ENCODE measurements at places on chromosomes 12 and 14.

DNA sequence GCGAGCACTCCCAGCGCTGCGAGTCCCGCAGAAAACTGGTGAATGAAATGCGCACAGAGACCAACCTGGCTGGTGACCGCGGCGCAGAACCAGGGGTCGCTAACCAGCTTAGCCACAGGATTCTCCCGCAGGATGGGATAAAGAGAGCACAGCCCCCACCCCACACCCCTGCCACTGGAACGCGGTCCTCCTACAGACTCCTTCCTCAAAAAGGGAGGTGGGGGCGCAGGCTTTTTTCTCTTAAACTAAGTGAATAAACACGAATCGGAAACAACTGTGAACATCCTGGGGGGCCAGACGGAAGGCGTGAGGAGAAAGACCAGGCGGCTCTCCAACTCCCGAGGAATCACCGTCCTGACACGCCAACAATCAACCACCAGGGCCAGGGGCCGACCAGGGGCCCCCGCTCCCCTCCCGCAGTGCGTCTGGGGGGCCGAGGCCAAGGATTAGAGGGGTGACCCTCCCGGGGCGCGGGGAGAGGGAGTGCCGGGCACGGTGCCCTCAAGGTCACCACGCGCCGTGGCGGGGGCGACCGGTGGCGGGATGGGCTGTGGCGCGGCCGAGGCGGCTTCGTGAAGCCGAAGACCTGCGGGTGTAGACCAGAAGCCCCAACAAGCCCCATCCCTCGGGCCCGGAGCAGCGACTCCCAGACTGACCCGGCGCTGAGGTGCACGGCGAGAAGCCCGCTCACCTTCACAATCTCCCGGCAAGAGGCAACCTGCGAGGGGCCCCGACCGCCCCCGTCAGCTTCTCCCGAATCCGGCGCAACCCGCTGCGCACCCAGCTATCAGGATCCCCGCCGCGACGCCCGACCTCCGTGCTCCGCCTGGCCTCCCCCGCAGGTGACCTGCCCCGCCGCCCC, 704 bp downstream of the ATP2B1 start:
- DNase-seq: peak; percentile 75

GRCh38 chr12:9632766-9633165, 25.1 kb upstream of the KLRB1 start:
- no peak for DNase-seq

GRCh38 chr12:15520844-15521243, 198.5 kb downstream of the PTPRO start:
- no peak for DNase-seq

- no peak for DNase-seq
Observed at GRCh38 chr12:52324153-52324444, 2.9 kb upstream of the KRT83 start.

DNA sequence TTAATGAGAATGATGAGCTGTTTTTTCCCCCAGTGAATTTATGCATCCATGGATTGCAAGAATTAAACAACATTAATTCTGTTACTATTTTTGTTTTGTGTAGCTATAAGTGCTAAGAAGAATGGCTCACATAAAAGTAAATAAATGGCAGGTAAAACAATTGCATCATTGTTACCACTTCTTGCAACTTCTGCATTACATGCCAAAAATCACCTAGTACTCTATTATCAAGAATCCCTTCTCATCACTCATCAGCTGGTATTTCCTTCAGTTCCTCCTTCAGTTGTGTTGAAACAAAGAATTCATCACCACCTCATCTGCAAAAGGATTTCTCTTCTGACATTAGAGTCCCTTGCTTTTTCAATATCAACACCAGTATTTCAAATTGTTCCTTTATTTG, 773 bp downstream of the A2M start:
- DNase-seq: no peak

DNA sequence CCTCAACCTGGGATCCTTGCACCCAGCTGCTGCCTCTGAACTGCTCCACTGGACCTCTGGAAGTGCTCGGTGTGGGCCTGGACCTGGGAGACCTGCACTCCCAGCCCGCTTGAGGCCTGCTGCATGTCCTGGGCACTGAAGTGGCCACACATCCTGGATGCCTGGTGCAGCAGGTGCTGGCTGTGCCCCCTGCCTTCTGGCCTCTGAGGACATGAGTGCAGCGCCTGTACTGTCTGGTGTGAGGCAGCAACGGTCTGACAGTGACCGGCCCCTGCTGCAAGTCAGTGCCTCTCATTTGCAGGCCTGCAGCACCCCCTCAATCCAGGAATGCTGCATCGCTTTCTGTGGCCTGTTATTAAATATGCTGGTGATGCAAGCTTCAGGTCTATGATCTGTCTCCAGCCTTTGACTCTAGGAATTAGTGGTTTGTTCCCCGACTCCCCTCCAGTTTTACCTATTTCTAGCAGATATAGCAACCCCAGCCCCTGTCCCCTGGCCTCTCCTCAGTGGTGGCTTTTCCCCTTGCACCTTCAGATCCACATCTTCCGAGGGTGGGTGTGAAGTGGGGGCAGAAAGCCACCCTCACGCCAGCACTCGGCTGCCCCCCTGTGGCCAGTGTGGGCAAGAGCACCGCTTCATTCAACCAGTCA, 3.6 kb downstream of the SMIM41 start:
- no peak for DNase-seq

- no peak for DNase-seq
Observed at GRCh38 chr12:116551952-116552772, 7.0 kb upstream of the MAP1LC3B2 start.

- no peak for DNase-seq
Observed at GRCh38 chr12:70543444-70543843, 93.8 kb downstream of the PTPRB start.
